ENCODE measurements at places on chromosomes 7 and 10.

GRCh38 chr7:757741-758163, 30.7 kb upstream of the PRKAR1B start:
- DNase-seq: no peak

DNA sequence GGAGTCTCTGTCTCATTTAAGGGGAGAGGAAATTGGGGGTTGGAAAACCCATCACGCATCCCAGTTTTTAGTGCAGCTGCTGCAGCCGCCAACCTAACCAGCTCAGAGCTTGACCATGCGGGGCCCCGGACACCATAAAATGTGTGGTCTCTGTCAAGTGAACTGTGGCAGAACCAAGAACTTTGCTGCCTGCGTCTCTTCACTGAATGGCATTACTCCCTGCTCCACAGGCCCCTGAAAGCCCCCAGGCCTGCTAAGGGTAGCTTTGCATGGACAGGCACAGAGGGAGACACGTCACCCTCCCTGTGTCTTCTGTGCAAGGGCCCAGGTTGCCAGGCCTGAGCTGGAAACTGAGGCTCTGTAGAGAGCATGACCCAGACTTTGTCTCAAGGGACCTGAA, 144.6 kb upstream of the GPR26 start:
- no peak for DNase-seq

GRCh38 chr7:19369806-19370205, 224.6 kb upstream of the FERD3L start:
- no peak for DNase-seq

DNA sequence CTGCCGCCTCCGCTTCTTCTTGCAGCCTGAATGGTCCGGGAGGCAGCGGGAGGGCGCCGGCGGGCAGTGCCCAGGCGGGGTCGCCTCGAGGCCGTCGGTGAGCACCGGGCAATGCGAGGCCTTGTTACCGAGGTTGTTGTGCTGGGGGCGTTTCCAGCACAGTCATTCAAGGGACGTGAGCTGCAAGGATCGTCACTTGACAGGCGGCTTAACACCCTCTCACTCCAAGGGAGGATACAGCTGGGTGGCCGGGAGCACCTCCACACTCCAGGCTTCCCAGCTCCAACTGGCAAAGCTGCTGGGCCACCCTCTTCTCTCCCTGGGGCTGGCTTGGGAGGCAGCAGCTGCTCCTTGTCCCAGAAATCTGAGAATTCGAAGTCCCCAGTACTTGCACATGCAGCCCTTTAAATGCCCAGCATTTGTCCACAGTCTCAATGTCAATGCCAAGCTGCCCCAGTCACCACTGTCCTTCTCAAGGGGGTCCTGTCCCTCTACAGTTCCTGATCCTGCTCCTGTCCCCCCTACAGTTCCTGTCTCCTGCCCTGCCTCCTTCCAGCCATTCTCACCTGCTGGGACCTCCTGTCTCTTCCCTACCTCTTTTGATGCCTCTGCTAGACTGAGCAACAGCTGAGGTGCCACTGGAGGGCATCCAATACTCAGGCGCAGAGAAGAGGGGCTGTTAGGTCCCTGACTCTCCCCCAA, 4.4 kb upstream of the HOXA11 start:
- no peak for DNase-seq

DNA sequence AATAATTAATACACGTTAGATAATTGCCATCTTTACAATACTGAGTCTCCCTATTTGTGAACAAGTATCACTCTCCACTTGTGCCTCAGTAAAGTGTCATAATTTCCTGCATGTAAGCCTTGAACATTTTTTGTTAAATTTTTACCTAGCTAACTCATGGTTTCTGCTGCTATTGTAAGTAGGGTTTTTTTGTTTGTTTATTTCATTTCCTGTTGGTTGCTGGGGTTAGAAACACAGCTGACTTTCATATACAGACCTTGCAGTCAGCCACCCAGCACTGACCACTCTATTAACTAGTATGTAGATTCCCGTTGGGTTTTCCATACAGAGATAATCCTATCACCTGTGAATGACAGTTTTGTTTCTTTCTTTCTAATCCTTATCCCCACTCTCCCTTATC, 133.3 kb downstream of the MPP7 start:
- DNase-seq: no peak

DNA sequence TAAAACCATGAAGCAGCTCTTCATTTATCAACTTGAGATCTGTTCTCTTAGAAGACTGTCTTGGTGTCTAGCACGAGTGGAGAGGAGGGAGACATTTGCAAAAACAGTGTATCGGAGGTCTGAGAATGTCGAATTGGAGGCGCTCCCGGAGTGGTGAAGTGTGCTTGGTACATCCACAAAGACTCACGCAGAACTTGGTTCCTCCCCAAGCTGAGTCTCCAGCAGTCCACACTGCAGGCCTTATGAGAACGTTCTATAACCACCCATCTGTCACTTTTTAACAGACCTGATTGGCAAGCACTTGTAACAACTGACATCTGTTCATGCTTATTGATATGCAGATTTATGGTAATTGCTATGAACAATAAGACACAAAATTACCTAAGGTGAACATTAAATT, 261.6 kb downstream of the CELF2 start:
- no peak for DNase-seq
